GF-D8 (cell line): ENCODE measurements at places on chromosomes 16 and 17.

DNA sequence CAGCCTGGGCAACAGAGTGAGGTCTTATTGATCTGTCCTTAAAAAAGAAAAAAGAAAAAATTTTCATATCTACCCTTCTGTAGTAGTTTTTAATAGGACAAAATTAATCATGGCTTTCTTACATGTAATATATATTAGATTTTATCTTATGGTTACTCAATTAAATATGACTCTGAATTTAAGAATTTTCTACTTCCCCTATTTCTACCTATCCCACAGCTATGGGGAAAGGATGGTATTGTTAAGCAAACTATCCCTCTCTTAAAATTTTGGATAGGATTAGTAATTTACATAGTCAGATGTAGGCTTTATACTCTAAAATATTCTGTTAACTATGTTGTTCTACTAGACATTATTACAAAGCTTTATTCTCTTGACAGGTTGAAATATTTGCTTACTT lies 62.5 kb downstream of the NQO1 start:
- no peak for DNase-seq

GRCh38 chr16:1788095-1788707 lies 5.3 kb downstream of the IGFALS start:
- no peak for DNase-seq

DNA sequence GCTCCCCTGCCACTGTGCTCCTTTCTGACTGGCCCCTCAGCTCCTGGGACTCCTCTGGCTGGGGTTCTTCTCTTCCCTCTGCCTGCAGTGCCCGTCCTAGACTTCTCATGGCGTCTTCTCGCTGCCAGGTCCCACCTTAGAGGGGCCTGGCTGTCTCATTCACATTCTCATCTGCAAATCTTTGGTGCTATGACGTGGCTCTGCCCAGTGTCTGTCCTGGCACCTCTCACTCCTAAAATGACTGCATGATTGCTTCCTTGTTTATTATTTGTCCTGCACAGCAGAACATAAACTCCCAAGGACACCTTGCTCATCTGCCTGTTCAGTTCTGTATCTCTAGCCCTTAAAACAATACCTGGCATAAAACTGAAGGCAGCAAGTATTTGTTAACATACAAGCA lies 18.5 kb upstream of the ALDH3A2 start:
- DNase-seq, result no peak

DNA sequence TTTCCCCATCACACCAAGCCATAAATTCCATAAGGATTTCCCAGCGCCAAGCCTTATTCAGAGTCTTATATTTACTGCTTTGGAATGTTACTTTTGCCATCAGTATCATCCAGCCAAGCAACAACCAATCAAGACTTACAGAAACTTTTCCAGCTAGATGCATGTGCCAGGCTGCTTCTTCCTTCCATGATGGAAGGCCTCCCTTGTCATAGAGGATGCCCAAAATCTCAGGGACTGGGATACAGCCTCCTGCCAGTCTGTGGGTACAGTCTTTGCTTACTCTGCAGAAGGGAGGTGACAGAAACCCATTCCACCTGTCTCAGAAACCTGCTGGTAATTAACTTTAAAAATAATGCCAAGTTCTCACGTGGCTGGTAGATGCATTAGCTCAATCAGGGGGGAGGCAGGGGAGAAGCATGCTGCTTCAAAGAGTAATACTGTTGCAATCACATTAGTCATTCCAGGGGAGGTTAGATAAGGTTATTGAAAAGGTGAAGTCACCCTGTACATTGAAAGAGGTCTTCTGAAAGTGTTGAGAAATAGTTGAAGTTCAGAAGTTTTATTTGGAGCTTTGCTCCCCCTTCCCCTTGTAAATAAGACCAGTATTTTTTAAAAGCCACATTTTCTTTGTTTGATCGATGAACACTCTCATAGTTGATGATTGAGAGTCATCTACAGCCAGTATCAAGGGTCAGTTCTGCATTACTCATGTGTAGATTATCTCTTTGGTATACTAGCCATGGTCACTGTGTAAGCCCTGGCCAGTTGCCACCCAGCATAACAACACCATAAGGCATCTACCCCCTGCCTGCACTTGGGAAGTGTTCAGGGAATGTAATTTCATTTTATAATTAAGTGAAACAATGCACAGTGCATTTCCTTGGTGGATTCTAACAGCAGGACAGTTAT lies 22.2 kb downstream of the HLF start:
- DNase-seq, result no peak

DNA sequence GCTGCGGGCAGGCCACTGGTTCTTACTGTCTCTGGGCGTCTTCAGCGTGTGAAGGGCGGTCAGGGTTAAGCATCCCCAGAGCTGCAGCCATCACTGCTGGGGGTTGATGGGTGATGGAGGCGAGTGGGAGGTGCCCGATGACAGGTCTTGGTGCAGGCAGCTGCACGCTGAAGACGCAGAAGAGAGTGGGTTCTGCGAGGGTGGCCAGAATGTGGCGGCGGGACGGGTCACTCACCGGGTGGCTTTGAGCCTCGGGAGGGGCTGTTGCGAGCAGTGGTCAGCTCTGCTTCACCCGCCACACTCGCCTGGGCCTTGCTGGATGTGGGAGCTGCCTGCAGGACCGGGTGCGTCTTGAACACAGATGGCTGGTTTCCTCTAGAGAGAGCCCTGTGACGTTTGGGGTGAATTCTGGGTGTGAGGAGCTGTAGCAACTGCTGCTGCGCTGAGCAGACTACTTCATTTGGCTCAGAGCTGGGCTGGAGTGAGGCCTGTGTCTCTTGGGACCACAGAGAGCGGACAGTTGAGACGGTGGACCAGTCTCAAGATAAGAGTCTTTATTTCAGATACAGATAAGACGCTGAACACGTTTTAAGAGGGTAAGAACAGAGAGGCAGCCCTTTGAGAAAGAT lies 44.6 kb upstream of the ZNF750 start:
- DNase-seq, result no peak
